ENCODE measurements at places on chromosomes 3 and 15.

DNA sequence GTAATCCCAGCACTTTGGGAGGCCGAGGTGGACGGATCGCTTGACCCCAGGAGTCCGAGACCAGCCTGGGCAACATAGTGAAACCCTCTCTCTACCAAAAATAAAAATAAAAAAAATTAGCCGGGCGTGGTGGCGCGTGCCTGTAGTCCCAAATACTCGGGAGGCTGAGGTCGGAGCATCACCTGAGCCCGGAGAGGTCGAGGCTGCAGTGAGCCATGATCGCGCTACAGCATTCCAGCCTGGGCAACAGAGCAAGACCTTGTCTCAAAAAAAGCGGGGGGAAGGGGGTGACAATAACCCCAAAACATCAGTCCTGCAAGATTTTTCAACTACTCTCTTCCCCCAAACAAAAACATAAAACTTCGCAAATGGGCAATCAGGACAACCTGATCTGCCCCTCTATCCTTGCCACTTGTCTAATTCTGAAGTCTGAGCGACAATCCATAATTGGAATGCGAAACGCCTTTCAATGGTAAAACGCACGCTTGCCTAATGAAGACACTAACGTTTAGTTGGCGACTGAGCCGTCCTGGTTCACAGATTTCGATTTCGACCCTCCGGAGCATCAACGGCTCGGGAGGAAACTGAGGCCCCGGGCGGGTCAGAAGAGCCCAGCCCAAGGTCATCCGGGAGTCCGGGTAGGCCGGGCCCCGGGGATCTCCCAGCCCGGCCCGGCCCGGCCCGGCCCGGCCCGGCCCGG, 868 bp downstream of the BTBD1 start:
- no peak for DNase-seq

DNA sequence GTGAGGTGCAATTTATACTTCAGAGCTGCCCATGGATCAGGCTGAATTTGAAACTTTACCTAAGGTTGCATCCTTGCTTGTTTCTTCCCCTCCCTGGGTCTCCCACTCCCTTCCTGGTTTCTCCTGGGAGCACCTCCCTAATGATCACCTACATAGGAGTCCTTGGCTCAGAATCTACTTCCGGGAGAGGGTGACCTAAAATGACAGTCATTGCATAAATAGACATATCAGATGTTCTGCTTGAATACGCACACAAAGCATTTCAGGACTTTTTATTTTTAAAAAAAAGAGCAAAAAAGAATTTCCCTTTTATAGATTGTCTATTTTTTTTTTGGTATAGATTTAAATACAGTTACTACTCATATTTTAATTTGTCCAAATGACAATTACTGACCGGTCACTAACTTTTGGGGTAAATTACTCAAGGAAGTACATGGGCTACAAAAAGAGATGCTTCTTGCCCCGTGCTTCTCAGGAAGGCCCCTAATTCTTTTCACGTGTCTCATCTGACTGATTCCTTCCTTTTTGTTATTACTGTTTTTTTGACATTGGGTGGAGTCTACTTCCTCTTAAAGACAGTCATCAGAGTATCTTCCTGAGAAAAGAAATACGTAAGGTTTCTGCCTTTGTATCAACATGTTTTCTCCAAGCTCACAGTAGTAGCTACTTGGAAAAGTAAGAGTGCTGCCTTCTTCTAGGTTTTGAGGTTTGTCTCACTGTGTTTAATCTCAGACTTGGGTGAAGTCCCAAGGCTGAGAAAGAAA, 4.9 kb upstream of the MYZAP start:
- no peak for DNase-seq

DNA sequence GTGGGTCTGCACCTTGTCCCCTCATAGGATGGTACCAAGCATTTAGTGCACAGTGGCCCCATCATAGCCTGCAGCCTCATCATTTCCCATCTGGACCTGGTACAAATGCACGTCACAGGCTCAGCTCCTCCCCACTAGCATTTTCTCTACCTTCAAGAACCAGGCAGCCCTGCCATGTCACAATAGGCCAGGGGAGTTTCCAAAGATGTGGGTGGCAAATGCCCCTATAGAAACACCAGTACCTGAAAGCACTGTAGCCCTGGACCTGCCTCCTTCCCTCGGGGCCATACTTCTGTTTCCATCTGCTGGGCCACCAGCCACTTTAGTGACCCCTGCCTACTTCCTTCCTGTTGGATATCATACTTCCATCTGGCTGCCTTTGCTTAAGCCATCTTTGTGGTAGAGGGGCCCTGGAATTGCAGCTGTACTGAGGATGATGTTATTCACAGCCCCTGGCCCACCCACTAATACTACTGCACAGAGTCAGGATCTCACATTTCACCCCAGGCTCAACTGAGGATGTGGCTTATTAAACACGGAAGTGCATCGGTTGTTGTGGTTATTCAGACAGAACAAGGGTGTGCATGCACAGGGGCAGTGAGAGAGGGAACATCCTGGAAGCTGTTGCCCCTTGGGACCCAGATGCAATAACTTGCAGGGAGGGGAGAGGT, 3.8 kb downstream of the TCTA start:
- DNase-seq, result no peak

GRCh38 chr3:112407214-112407887, 74.4 kb downstream of the CD200 start:
- no peak for DNase-seq

GRCh38 chr15:87730706-87731105, 525.8 kb downstream of the NTRK3 start:
- no peak for DNase-seq

GRCh38 chr3:21879184-21879886, 128.3 kb upstream of the ZNF385D start:
- DNase-seq, result no peak

DNA sequence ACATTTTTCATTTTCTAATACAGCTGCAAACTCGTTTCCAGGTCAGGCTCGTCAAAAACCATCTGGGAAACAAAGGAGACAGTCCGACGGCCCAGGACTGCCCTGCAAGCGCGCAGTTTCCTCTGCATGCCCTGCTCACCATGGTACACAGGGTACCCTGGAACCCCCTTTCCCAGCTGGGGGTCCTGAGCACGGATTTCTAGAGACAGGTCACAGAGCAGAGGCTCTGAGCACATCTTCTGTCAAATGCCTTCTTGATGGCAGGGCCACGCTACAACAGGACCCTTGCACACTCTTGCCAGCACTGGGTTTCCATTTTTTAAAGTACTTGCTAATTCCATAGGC, 8.1 kb downstream of the ZXDC start:
- DNase-seq, result no peak

GRCh38 chr15:77036537-77037387, 34.1 kb downstream of the TSPAN3 start:
- DNase-seq, result no peak

- DNase-seq, result no peak
Measured at GRCh38 chr3:3038201-3038991, 71.8 kb downstream of the IL5RA start.

All from foreskin melanocyte (primary cell).